Activated T-cell treated with anti-CD3 and anti-CD28 coated beads, Interleukin-2, amount 50 U/mL, for 24 hours (primary cell): ENCODE measurements at places on chromosomes 4 and X.

GRCh38 chrX:118702741-118703140 lies 24.7 kb upstream of the IL13RA1 start:
- no peak for DNase-seq

DNA sequence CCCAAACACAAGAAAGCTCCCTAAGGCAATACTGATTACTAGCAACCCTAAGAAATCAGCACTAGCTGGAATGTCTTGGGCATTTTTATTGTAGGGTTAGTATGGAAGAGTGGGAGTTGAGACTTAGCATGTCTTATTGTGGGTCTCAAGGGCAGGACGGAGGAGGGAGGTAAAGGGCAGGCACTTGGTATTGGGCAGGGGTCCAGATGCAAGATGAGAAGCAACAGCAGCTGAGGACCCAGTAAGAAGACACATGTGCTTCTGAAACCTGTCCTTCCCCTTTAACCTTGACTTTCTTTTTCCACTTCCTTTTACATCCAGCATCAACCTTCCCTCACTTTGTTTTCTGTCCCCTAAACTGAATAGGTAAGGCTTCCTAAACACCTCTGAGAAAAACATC lies 37.4 kb downstream of the LARP7 start:
- DNase-seq: no peak

DNA sequence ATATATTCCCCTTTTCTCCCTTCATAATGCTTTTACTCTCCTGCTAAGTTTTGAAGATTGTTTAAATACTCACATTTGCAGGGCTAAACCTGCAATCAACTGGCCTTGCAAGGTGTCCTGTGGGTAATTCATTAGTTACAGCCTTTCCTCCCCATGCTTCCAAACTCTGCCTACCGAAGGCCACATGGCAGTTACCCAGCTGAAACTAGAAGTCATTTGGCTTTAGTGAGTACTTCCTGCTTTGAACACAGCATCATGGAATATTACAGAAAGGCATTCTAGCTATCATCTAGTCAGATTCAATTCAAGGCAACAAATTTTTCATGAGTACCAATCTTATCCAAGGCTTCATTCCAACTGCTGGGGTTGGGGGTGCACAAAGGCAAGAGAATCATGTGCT lies 55.6 kb downstream of the SRPX start:
- no peak for DNase-seq

DNA sequence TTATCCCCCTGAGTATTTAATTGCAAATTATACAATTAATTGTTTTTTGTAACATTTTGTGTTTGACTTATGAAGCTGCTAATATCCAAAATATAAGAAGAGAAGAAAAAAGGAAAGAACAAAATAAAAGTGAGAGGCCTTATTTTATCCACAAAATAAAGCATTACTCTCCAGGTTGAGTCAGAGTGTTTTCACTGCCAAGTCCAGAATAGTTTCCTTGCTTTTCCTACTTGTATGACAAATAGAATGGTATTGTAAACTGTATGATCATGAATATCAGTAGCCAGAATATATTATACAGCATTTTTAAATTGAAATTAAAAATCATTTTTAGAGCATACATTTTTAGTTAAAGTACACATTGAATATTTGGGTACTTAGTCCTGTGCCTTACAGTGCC lies 237.8 kb downstream of the NDST4 start:
- no peak for DNase-seq

DNA sequence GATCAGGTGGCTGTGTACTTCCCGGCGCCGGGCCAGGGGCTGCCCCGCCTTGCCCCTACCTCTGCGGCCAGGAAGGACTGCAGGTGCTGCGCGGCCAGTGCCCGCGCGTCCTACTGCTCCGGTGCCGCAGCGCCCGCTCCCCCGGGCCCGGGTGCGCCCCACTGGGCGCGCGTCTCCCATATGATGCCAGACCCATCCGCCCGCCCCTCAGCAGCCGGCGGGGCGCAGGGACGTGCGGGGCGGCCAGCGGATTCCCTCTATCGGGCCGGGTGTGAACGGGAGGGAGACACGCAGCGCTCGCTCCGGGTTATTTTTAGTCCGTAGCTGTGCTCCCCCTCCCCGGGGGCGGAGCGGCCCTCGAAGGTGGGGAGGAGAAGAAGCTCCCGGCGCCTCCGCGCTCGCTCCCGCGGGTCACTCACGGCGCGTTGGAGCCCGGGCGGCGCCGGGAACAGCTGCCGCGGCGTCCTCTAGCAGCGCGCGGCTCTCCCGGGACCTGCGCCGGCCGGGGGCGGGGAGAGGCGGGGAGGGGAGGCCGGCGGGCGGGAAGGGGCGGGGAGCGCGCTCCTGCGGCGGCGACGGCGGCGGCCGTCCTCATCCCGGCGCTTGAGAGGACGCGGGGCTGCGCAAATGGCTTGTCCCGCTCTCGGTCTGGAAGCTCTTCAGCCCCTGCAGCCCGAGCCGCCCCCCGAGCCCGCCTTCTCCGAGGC lies 103.6 kb downstream of the UCHL1 start:
- no peak for DNase-seq

- no peak for DNase-seq
Observed at GRCh38 chrX:120672389-120672788, 42.5 kb upstream of the C1GALT1C1 start.

DNA sequence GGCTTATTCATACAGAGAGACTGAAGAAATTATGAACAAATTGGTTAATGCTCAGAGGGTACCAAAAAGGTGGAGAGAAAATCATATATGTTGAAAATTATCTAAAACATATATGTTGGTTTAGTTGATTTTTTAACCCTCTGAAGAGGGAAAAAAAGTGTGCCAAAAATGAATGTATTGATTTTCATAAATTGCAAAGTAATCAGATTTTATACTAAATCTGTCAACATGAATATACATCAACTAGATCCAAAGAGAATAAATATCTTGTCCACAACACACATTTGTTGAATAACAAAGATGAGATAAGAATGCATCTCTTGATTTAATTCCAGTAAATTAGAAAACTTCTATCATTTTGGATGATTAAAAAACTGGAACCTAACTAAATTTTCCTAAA lies 125.3 kb upstream of the TACR3 start:
- no peak for DNase-seq

GRCh38 chr4:93475730-93476129 lies 352.8 kb upstream of the ATOH1 start:
- no peak for DNase-seq

GRCh38 chr4:95394752-95395306 lies 153.9 kb downstream of the UNC5C start:
- DNase-seq: no peak

DNA sequence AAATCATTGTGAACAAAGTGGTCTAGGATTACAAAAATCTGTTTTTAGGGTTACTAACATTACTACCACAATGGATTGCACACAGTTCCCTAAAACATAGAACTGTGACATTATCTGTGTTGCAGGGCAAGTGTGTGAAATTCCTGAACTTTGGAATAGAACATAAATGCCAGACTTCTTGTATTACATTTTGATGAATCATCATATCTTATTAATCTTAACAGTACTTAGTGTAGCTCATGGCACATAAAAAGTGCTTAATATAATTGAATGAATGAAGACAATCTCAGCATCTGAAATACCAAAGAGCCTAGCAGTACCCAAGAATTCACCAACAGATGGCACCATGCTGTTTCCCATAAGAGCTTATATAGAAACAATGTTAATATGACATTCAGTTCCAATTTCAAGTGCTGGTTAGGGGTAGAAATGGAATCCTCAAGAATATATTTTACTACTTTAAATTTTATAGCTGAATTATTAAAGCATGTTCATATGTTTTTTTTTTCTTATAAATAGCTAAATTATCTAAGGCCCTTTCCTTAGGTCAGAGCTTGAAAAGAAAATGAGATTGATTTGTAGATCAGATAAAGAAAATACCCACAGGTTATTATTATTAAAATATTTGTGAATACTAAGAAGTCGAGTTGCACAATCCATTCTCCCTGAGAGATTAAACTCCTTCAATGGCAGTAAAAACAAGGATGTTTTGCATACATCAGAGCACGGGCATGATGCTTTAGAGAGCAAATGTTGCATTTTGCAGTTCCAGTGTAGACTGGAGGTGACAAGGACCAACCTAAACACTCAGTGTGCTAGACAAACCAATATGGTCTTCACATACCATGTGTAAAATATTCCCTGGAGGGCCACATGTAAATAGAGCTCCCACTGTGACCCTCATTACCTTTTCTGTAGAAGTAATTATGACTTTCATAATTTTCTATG lies 25.7 kb upstream of the SHISA3 start:
- no peak for DNase-seq

DNA sequence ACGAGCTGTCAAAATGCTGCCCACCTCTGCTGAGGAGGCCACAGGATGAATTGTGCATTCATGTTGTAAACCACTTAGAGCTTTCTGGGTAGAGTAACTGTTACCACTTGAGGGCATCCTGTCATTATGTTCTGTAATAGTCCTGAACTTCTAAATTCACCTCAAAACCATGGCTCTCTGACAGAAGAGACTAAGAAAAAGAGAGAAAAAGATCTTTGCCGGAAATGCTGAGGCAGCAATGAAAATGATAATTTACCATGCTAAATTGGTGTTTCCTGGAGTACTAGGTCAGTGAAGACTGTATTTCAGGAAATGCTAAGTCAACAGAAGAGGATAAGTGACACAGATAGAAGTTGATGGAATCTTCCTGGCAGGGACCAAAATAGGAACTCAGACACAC lies 942.3 kb upstream of the SLIT2 start:
- no peak for DNase-seq

GRCh38 chr4:117385526-117385925 lies 300.1 kb upstream of the TRAM1L1 start:
- DNase-seq: no peak

- no peak for DNase-seq
Observed at GRCh38 chr4:142203505-142203904, 567.1 kb downstream of the IL15 start.

- peak; percentile 51 for DNase-seq
Observed at GRCh38 chr4:122584519-122584918, 36.3 kb downstream of the IL21 start.

DNA sequence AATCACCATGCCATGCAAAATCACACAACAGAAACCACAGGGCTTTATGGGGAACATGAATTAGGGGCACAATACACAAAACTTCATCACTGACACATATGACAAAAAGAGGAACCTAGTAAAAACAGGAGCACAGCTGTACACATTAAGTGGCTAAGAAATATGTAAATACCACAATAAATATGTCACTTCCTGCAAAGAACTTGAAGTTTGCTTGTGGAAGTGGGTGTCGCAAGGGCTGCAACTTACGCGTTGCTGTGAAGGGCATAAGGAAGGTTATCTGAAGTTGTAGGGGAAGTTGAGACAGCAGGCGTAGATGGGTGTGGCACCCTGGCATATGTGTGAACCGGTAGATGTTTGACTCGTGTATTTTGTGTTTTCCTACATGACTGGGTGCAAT lies 42.4 kb downstream of the CLCN4 start:
- no peak for DNase-seq

GRCh38 chr4:153784166-153784699 lies 4.7 kb downstream of the SFRP2 start:
- DNase-seq: no peak

DNA sequence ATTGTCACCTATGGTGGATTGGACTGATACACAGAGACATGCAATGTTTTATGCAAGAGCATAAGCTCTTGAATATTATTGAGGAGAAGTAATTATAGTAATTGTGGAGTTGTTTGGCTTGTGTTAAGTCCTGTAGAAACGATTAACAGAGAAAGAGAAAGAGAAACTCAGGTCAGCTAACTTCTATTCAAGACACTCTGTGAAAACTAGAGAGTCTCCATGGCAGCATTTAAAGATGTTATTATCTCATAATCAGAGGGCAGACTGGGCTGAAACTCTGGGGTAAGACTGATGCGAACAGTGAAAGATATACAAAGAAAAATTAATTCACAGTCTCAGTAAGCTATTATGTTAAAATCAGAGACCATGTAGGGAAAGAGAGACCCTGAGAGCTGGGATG lies 625.7 kb downstream of the FAT4 start:
- DNase-seq: no peak

- DNase-seq: no peak
Observed at GRCh38 chr4:97300561-97300960, 842.7 kb downstream of the STPG2 start.

- DNase-seq: no peak
Observed at GRCh38 chr4:184122631-184123408, 94.9 kb downstream of the ENPP6 start.

GRCh38 chrX:109691277-109691676 lies 41.8 kb downstream of the ACSL4 start:
- DNase-seq: no peak

DNA sequence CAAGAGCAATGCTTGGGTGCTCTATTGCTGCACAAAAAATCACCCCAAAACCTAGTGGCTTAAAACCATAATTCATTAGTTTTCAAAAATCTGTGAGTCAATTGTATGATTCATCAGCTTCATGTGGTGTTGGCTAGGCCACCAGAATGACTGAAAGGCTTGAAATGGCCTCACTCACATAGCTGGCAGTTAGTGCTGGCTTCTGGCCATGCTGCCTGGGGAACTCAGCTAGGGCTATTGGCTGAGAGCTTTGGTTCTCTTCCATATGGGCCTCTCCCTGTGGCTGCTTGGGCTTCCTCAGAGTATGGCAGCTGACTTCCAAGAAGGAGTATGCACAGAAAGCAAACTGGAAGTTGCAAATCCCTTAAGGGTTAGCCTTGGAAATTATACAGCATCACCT lies 3.1 kb upstream of the MTMR1 start:
- DNase-seq: no peak

DNA sequence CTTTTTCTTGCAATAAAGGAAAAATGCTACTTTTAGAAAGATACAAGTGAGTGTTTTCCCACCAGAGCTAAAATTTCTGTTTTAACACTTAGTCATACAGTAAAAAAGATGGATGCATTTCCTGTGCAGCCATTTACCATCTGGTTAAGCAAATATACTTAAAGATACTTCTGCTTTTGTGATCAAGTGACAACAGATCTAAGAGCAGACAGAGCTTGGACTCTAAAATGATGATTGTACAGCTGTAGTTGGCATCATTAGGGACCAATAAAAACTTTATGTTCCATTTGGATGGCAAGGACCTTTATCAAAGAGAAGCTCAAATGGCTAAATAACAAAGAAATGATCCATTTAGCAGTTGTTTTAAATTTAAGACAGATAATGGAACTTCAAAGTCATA lies 270.8 kb downstream of the FSTL5 start:
- DNase-seq: no peak

DNA sequence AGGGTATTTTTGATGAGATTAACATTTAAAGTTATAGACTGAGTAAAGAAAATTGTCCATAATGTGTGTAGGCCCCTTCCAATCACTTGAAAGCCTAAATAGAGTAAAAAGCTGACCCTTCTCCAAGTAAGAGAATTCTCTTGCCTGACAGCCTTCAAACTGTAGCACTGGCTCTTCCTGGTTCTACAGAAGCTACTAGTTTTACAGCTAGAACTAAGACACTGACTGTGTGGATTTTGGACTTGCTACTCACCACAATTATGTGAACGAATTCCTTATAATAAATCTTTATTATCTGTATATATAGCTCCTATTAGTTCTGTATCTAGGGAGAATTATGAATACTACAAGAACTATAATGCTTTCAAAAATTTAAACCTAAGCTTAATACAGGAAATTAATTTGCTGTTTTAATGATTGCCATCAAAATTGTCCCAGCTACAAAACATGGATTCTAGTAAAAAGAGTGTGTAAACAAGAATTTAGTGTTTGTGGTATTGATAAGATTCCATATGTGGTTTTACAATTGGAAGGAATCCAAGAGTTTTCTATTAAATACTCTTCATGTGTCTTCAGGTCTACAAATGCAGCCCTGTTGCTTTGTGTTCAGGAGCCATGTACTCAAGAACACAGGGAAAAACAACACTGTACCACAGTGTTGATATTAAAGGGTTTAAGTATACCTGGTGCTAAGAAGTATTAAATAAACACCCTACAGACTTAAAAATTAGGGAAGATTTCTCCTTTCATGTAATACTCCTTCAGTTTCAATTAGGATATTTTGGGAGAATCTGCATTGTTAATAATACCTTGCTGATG lies 366.5 kb downstream of the CXXC4 start:
- no peak for DNase-seq
